Forelimb muscle (tissue), 1 donor: ENCODE measurements at places on chromosomes 6 and 20. TPM values are rescaled to one million over a fixed set of nuclear protein-coding genes. Genes with fewer than 3 reads are reported as not detected.

- no peak for DNase-seq
Observed at GRCh38 chr6:106204961-106205360, 118.8 kb downstream of the PRDM1 start.

DNA sequence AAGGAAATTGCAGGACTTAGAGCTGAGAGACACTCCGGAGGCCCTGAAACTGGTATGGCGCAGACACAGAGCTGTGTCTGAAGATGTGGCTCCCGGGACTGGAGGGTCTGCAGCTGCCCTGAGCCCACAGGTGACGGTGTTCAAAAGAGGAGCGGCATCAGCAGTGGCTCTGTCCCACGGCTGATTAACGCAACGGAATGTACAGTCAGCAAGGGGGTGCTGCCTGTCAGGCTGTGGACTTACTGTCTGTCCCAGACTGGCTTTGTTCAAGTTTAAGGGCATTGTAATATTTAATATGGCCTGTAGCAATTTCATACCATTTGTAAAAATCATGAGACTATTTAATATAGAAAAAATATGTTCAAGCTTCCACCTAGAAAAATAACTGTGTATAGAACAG, 228.0 kb upstream of the TAB2 start:
- DNase-seq, result no peak

Gene KHDC1L
- 0.54 TPM for polyA plus RNA-seq

Gene NNAT
- 623 TPM for polyA plus RNA-seq
